ENCODE measurements at places on chromosomes 7 and 10. TPM values are rescaled to one million over a fixed set of nuclear protein-coding genes. Genes with fewer than 3 reads are reported as not detected.

GRCh38 chr10:97466755-97467154, 20.8 kb downstream of the ZDHHC16 start:
- DNase-seq: no peak
- no peak overlapping the region for H3K4me3 ChIP-seq
- H3K27me3 ChIP-seq: no peaks in the 10 kb centered on the region
- peaks cover 66% of the 10 kb centered on the region for H3K36me3 ChIP-seq

GRCh38 chr10:36779238-36779846, 346.1 kb upstream of the ANKRD30A start:
- H3K27me3 ChIP-seq: no peaks in the 10 kb centered on the region
- H3K4me1 ChIP-seq: no peaks in the 10 kb centered on the region
- peak; percentile 79 for DNase-seq
- H3K4me3 ChIP-seq: no peak overlapping the region
- H3K36me3 ChIP-seq: no peaks in the 10 kb centered on the region

GRCh38 chr10:72030762-72031543, 57.4 kb downstream of the SPOCK2 start:
- no peak overlapping the region for H3K4me3 ChIP-seq
- H3K27ac ChIP-seq: peak overlapping the region; percentile 37
- DNase-seq: peak; percentile 82
- no peaks in the 10 kb centered on the region for H3K36me3 ChIP-seq
- H3K4me1 ChIP-seq: no peaks in the 10 kb centered on the region
- H3K27me3 ChIP-seq: no peaks in the 10 kb centered on the region

- no peaks in the 10 kb centered on the region for H3K4me1 ChIP-seq
- peaks cover 22% of the 10 kb centered on the region for H3K36me3 ChIP-seq
- H3K27me3 ChIP-seq: no peaks in the 10 kb centered on the region
Observed at GRCh38 chr7:5755704-5756504, 25.6 kb downstream of the RNF216 start.

DNA sequence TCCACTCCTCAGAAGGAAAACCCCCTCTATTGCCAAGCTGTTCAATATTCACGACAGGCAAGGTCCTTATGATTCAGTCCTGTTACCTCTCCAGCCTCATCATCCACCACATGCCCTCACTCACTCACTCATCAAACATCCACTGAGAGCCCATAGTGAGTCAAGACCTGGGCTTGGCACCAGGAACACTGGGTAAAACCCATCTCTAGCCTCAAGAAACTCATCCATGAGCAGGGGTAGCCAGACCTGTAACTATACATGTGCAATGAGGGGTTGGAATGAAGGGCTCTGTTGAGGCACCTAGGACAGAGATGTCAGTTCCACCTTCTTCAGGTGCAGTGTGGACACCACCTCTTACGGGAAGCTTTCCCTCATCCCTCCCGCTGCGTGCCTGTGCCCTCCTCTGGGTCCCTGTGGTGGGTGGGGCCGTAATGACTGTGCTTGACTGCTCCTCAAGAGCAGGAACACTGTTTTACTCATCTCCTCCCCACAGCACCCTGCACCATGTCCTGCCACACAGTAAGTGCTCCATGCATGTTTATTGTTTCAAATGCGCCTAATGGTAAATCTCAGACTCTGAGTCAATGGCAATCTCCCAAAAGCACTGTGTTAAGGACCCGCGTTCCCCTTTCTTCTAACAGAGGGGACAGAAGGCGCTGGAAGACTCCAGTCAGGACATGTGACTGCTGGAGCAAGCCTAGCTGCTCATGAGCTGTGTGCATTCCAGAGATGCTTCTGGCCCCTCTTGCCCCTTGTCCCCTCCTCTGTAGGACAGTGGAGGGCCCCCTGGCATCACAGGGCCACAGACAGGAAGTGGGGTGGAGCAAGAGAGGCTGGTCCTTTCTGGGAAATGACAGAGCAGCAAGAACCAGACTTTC, 95.4 kb downstream of the HIPK2 start:
- H3K27ac ChIP-seq: peak overlapping the region; percentile 78
- no peak overlapping the region for H3K4me3 ChIP-seq
- no peaks in the 10 kb centered on the region for H3K27me3 ChIP-seq
- H3K4me1 ChIP-seq: peaks cover 7% of the 10 kb centered on the region
- peaks cover 6% of the 10 kb centered on the region for H3K36me3 ChIP-seq

NUTM2B gene
- total RNA-seq: 1.3 TPM

Data from lung (tissue), 17 donors.